ENCODE measurements at places on chromosomes 13 and 19.

GRCh38 chr13:111976474-111977178 lies 90.3 kb upstream of the SOX1 start:
- peak; percentile 57 for DNase-seq

GRCh38 chr19:43519436-43520088 lies 7.4 kb downstream of the ETHE1 start:
- peak; percentile 73 for DNase-seq

DNA sequence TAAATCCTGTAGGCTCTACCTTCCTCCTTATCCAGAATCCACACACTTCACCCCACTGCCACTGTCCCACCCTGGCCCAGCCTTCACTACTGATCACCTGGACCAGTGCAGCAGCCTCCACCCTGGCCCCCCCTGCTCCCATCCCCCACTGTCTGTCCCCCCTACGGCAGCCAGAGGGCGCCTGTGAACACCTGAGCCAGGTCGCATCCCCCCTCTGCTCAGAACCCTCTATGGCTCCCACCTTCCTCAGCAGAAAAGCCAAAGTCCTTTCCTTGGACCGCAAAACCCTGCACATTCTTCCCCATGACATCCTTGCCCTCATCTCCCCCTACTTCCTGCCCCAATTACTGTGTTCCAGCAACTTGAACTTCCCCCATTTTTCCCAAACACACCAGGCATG lies 20.6 kb downstream of the ELAVL3 start:
- DNase-seq, result peak; percentile 80

- no peak for DNase-seq
Measured at GRCh38 chr13:78020861-78021260, 102.2 kb upstream of the EDNRB start.

DNA sequence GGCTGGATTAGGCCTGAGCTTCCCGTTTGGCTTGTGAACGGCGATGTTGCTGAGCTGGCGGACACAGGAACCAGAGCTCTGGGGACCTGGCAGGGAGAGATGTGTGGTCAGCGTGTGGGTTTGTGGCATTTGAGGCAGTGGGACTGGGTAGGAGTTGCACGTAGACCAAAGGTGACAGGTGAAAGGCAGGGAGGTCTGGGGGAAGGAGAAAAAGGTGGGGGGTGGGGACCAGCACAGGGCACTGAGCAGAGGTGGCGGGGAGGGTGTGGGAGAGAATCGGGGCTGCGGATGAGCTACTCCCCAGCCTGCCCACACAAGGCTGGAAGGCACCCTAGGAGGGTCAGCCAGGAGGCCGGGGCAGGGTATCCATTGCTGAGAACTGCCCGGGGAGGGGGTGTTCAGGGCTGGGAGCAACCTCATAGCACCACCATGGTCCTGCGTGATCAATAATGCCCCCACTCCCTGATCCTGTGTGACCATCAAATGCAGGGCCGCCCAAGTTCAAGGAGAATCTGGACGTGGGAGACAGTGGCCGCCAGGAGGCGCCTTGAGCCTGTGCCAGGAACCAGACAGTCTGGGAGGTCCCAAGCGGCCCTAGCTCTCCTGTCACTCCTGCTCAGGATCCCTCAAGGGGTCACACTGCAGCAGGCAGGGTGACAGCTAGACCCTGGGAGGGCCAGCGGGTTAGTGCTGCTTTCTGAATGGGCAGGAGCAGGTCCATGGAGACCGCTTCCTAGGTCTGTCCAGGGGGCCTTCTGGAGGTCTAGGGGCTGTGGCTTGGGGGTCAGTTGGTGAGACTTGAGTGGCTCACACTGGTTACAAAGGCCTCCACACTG lies 12.8 kb upstream of the SELENOW start:
- peak; percentile 77 for DNase-seq

DNA sequence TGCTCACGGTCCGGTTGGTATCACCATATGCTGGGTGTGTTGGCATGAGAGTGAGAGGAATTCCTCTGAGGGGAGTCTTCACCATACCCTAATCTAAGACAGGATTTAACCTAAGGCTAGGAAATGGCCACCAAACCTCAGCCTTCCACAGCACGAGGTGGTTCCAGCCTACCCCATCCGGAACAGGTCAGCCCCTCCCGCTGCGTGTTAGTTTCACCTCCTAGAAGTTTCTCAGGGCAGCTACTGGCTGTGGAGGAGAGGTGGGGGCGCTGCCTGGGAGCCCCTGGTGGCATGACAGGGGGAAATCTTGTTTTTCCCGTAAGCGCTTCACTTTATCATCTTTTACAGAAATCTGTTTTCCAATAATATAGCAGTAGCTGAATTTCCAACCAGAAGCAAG lies 55.1 kb downstream of the RGCC start:
- DNase-seq, result no peak

DNA sequence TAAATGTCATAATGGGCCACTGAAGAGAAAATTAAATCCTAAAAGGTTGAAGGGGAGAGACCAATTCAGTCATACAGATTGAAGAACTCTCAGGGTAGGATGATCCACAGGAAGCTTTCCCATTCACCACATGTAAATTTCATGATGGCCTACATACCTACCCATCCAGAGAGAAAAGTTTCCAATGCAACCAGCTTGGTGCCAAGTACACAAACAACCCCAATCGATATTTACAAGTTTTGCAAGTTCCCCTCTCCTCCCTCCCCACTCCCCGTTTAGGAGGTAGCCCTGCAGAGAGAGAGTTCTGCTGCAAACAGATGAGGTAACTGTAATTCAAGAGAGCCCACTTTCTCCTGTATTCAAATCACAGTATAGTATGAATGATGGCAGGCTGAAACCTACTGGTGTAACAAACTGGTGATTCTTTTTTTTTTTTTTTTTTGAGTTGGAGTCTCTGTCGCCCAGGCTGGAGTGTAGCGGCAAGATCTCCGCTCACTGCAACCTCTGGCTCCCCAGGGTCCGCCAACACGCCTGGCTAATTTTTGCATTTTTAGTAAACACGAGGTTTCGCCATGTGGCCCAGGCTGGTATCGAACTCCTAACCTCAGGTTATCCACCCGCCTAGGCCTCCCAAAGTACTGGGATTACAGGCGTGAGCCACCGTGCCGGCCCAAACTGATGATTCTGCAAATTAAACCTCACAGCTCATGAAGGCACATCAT lies 14.4 kb downstream of the FOXO1 start:
- DNase-seq, result no peak

- no peak for DNase-seq
Measured at GRCh38 chr19:52603558-52604207, 33.6 kb downstream of the ZNF701 start.

DNA sequence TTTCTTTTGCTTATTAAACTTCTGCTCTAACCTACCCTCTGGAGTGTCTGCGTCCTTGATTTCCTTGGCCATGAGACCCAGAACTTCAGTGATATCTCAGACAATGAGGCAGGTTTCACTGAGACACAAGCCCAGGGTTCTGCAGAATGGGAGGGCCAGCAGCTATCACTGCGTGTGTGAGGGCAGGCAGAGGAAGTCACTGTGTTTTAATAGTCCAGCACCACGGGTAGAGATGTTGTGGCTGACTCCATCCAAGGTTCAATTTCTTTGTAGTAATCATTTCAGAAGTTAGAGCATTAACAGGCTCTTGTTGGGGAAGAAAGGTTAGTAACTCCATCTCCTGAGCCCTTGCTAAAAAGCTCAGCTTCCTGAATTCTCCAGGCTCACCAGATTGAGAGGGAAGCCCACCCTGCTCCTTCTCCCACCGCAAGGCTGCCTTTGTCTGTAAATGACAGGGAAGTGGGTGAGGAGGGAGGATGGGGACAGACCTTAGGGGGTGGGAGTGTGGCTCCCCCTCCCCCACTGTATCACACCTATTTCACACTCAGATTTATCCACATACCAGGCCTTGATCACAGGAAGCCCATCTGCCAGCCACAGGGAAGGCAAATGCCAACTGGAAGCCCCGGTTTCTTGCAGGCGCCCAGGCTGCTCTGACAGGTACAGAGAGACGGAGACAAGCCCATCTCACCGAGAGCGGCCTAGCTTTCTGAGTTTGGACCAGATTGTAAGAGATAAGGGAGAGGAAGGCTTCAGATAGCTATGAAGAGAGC lies 2.1 kb downstream of the C19orf12 start:
- DNase-seq, result no peak

- DNase-seq, result no peak
Measured at GRCh38 chr13:99129050-99129449, 71.6 kb upstream of the UBAC2 start.

- no peak for DNase-seq
Measured at GRCh38 chr13:51581148-51581820, 3.0 kb upstream of the WDFY2 start.

DNA sequence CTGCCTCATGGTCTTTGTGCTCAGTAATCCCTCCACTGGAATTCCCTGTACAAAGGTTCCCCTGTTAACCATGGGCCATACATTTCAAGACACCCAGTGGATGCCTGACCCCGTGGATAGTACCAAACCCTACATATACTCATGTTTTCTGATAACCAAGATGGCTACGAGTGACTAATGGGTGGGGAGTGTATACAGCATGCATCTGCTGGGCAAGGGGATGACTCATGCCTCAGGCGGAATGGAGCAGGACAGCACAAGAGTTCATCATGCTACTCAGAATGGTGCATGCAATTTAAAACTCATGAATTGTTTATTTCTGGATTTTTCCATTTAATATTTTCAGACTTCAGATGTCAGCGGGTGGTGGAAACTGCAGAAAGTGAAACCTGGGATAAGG lies 13.3 kb upstream of the FGF9 start:
- DNase-seq, result no peak

GRCh38 chr19:3975637-3976087 lies 4.8 kb upstream of the DAPK3 start:
- no peak for DNase-seq

- no peak for DNase-seq
Measured at GRCh38 chr19:32457571-32458158, 52.1 kb downstream of the DPY19L3 start.

DNA sequence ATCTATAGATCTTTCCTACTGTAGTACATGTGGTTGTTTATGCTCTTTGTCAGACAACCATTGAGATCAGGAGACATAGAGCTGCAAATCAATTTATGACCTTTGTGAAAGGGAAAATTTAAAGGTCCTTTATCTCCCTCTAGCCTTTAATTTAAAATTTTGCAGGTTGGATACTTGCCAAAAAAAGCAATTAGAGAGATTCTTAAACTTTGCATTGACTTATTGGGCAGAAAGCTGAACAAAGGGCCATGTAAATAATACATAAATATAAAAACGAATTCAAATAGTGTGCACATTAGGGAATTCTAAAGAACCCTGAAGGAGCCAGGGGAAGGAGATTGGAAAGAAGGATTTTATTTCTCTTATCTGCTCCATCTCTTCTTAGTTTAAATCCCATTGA lies 22.0 kb upstream of the RB1 start:
- no peak for DNase-seq

DNA sequence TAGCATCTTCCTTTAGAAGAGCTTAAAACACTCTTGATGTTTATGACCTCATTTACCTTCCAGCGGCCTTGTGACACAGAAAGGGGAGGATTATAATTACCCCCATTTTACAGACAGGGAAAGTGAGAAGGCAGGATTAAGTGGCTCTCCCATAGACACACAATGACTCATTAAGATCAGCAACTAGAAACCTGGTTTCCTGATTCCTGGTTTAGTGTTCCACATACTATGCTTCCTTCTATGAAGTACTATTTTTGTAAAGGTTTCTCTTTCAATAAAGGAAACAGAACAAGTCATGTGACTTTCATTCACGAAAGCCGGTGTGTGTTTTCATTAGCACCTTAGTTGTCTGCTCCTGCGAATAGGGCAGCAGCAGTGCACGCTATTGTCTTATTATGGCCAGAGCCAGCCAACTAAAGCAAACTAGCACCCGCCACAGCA lies 8.3 kb downstream of the IRS2 start:
- no peak for DNase-seq

- no peak for DNase-seq
Measured at GRCh38 chr13:98396071-98396710, 180.7 kb downstream of the STK24 start.

GRCh38 chr13:41680900-41681299 lies 223.6 kb downstream of the RGCC start:
- DNase-seq, result no peak

DNA sequence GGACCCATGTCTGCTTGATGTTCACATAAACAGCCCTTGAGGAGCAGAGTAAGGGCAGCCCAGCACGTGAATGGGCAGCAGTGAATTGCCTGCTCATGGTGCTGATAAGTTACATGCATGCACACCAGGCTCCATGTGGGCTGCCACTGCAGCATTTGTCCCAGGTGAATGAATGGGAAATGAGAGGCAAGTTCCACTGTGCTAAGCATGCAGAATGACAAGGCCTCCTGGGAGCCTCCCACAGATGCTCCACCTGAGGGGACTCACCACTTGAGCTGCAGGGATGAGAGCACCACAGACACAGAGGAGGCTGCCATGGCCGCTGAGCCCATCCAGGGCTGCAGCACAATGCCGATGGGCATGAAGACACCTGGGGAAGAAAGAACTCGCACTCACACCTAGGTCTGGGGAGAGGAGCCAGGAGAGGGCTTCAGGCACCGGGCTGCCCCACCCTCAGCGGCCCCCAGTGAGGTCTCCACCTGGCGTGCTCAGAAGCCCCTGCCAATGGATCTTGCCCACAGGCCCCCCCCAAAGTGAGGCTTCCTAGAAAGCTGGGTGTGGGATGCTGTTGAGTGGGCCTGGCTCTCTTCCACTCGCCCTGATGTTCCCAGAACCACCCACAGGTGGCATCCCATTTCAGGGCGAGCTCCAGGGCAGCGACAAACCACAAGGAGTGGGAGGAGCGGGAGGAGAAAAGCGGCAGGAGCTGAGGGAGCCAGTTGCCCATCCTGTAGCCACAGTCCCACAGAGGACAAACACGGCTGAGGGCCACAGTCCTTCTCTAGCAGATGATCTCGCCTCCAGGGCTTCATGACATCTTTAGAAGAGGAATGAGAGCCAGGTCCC lies 73.8 kb downstream of the CCDC70 start:
- DNase-seq, result peak; percentile 49

- DNase-seq, result peak; percentile 46
Measured at GRCh38 chr19:55563261-55563690, 17.4 kb downstream of the ZNF579 start.

DNA sequence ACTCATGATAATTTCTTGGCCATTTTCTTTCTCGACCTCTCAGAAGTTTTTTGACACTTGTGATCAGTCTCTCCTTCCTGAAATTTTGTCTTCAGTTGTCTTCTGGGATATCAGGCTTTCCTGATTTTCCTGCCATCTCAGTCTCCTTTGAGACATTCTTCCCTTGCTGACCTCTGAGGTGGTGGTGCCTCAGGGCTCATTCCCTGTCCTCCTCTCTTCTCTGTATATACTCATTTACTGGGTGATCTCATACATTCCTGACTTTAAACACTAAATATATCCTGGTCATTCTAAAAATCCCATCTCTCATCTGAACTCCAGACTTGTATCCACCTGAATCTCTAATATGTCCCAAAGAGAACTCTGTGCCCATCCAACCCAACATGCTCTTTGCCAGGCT lies 31.3 kb upstream of the STARD13 start:
- no peak for DNase-seq

- no peak for DNase-seq
Measured at GRCh38 chr13:76848596-76848995, 37.6 kb downstream of the KCTD12 start.
